ENCODE measurements at places on chromosomes 1 and 21.

DNA sequence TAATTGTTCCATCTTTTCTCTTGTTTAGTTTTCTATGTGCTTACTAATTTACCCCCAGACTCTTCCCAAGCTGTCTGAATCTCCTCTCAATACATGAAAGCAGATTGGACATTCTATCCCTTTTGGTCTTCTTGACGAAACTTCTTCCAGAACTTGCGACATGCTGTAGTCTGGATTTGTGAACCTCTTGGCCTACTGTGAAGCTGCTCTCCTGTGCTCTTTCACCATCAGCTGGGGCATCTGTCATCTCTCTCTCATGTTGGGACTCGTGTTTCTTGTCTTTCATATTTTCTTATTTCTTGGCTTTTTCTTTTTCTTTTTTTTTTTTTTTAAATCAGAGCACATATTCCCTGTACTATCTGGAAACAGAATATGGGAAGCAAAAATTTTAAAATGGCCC lies 6.8 kb downstream of the CPT2 start:
- DNase-seq, result no peak

- no peak for DNase-seq
Measured at GRCh38 chr1:93676427-93676826, 5.2 kb downstream of the BCAR3 start.

DNA sequence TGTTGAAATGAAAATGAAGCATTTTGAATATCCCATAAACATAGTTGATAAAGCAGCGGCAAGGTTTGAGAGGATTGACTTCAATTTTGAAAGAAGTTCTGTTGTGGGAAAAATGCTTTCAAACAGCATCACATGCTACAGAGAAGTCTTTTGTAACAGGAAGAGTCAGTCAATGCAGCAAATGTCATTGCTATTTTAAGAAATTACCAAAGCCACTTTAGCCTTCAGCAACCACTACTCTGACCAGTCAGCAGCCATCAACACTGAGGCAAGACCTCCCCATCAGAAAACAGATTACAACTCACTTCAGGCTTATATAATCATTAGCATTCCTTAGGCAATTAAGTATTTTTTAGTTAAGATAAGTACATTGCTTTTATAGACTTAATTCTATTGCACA lies 33.8 kb upstream of the FCRL3 start:
- no peak for DNase-seq

DNA sequence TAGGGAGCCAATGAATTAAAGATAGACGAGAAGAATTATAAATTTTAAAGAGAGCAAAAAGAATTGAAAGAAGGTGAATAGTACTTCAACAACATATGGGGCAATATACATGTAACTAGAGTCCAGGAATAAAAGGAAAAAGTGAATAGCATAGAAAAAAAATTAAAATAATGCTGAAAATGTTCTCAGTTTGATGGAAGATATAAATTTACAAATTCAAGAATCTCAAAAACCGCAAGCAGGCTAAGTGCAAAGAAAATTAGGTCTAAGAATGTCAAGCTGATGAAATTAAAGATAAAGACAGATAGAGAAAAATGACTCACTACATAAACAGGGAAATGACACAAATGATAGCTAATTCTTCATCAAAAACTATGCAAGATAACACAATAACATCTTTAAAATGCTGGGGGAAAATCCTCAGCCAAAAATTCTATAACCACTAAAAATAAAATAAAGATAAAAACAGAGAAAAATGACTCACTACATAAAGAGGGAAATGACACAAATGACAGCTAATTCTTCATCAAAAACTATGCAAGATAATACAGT lies 326.3 kb downstream of the TBX15 start:
- DNase-seq, result no peak

DNA sequence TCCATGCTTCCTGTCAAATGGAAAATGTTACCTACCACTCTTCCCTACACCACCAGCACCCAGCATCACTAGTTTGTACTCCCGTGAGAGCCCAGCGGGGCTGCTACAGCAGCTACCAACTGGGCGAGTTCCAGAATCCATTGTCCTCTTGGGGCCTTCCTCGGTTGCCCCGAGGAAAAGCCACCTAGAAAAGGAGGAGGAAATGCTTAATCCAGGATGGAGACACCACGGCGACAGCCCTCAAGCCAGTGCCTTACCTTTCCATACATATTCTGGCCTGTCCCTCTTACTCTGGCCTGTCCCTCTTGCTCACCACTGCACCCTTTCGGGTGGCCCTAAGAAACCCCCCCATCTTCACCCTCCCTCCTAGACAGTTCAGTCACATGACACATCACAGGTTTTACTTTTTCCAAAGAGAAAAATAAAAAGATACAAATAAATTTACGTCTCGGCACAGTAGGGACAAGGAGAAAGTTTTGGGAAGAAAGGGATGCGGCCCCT lies 478 bp downstream of the RIT1 start:
- no peak for DNase-seq

GRCh38 chr1:228378090-228378872 lies 28.4 kb downstream of the TRIM11 start:
- DNase-seq, result no peak

Measured in cortex of kidney (tissue), 1 donor.